Right cardiac atrium (tissue), 5 donors: ENCODE measurements at places on chromosomes 5 and 9. TPM values are rescaled to one million over a fixed set of nuclear protein-coding genes. Genes with fewer than 3 reads are reported as not detected.

The DPP7 gene
- total RNA-seq = 288 TPM

DNA sequence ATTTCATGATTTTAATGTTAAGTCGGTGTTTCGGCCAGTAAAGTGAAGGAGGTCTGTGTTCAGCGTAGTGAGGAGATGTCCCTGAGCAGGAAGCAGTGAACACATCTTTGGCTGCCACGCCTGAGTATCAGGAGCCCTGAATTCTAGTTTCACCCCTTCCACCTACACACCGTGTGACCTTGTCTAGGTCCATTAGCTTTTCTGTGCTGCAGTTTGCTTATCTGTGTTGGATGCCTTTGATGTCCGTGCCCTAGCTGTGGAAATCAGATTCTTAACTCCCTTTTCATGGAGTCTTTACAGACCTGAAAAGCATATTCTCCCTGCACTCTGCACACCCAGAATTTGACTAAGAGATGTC is 601 bp downstream of the FBXO38 start:
- no peak for DNase-seq

The DMRT2 gene
- total RNA-seq = not detected

GRCh38 chr9:35164711-35165110 is 2.9 kb downstream of the UNC13B start:
- DNase-seq = no peak

DNA sequence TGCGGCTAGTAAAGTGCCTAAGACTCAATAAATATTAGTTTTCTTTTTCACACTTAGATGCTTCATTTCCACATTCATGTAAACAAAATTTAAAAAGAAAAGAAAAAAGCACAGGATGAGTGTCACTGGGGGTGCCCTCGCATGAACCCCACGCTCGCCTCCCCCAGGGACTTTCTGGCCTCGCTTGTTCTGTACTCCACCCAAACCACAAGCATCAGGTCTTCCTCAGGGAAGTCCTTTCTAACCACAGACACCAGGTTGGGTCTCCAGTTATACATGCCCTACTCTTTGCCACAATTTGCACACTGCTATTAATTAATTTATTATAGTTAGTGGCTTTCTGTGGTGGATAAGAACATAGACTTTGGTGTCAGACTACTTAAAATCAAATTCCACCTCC is 92.4 kb downstream of the RORB start:
- DNase-seq = no peak

The FOXI1 gene
- total RNA-seq = not detected

DNA sequence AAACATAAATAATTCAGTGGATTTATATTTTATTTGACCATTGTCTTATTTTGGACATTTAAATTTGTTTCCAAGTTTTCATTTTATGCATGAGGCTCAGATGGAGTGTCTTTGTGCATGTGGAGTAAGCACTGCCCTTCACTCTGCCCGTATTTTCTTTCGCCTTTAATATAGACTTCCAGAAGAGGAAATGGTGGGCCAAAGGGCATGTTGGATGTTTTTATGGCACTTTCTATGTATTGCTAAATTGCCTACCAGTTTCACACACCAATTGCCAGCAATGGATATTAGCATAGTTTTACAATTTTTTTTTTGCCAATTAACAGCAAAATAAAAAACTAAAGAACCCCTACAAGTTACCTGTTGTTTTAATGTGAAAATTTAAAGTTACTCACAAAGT is 38.4 kb downstream of the ZSWIM6 start:
- DNase-seq = no peak

- no peak for DNase-seq
Observed at GRCh38 chr5:57804007-57804444, 321.4 kb upstream of the ACTBL2 start.

The HAVCR2 gene
- 5.2 TPM for total RNA-seq

DNA sequence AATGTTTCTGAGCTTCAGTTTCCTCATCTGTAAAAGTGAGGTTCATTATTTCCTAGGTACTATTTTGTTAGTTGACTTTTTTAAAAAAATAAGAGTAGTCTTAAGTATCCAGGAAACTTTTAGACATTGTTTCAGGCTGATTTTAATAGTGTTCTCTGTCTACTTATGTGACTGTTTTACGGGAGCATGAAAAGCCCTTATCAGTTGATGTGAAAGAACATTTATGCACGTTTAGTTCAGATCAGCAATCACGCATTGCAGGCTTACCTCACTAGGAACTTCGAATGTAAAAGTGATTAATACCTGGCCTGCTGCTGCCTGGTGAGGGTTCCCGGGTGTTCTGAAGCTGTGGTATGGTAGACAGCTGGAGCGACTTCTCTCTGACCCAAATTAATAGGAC is 8.1 kb downstream of the SNX18 start:
- DNase-seq = no peak

DNA sequence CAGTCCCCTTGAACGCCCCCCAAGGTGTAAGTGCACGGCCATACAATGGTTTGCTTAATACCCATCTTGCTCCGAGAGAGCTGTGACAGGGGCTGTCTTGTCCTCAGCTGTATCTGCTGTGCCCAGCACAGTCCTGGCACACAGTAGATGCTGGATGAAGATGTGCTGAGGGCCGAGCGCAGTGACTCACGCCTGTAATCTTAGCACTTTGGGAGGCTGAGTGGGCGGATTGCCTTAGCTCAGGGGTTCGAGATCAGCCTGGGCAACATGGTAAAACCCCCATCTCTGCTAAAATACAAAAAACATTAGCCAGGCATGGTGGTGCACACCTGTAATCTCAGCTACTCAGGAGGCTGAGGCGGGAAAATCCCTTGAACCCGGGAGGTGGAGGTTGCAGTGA is 53.6 kb downstream of the C9orf50 start:
- DNase-seq = no peak

DNA sequence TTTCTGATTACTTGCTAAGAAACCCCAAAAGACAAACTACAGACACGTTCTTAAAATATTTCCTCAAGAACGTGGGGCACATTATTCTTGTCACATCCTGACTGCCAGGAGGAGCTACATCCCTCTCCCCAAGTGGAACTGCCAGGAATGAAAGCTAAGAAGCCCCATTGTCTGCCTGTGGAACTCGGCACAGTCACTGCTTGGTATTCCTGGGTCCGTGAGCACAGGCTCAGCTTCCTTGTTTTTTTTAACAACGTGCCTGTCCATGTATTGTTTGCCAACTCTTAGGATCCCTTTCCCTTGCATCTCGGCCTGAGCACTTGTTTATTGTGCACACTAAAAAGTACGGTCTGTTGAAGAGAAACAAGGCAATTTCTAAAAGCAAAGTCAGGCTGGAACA is 47.0 kb upstream of the SELENOP start:
- no peak for DNase-seq

- DNase-seq = no peak
Observed at GRCh38 chr9:85349046-85349445, 392.7 kb downstream of the AGTPBP1 start.

DNA sequence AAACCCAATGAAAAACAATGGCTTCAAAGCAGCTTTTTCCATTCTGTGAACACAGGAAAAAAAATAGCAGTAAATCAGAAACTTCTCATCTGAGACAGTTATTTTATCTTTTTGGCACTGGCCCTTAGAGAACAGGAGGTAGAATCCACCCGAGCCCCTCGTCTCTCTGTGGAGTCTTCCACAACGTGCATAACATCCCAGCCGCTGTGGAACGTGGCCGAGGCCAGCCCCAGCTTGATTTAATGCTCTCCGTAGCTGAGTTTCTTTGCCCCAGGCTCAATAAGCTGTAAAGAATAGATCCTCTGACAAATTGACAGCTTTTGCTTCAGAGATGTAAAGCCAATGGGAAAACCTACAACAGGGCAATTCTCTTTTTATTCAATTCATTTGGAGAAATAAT is 107.9 kb upstream of the DAP start:
- DNase-seq = no peak

DNA sequence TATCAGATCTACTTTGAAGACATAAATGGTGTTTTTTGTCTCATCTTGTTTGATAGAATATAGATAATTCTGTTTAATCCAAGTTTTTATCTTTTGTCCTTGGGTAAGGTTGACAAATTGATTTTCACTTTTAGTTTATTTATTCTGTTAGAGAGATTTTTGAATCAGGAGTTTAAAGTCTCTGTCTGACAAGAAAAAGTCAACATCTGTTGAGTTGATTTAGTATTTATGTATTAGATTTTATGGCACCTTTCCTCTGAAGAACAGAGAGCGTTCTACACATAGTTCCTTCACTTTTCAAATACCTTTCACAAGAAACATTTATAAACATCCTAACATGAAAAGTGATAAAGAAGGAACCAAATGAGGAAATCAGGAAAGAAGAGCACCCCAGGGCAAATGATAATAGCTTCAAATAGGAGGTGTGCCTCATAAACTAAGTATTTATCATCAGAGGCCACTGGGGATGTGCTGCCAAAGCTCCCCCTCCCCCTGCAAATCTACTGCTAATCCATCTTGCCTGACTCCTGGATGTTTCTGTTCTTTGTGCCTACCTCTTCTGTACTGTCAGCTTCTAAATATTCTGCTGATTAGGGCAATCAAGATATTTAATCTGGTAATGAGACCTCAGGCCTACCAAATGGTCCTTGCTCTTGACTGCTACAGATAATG is 457.7 kb upstream of the CHD1 start:
- no peak for DNase-seq

- DNase-seq = no peak
Observed at GRCh38 chr9:83988411-83988810, 7.8 kb downstream of the RMI1 start.

The DRD1 gene
- not detected for total RNA-seq

The CERCAM gene
- 12.8 TPM for total RNA-seq

- no peak for DNase-seq
Observed at GRCh38 chr5:41181691-41182564, 31.4 kb downstream of the C6 start.

DNA sequence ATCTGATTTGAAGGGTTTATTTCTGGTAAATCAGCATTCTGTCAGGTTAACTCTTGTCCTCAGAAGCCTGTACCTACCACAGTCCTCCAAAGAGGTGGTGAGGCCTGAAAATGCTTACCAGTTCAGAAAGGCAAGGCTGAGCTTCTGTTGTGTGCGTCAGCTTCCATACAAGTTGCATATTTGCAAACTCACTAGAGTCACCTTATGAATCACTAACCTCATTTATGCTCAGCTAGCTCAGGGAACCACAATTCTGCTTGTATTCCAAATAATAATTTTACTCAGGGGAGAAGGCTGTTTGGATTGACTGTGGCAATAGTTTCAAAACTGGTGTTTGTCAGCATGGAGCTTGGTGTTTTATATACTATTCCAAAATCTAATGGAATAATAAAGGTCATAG is 355.1 kb upstream of the RFX3 start:
- DNase-seq = no peak

DNA sequence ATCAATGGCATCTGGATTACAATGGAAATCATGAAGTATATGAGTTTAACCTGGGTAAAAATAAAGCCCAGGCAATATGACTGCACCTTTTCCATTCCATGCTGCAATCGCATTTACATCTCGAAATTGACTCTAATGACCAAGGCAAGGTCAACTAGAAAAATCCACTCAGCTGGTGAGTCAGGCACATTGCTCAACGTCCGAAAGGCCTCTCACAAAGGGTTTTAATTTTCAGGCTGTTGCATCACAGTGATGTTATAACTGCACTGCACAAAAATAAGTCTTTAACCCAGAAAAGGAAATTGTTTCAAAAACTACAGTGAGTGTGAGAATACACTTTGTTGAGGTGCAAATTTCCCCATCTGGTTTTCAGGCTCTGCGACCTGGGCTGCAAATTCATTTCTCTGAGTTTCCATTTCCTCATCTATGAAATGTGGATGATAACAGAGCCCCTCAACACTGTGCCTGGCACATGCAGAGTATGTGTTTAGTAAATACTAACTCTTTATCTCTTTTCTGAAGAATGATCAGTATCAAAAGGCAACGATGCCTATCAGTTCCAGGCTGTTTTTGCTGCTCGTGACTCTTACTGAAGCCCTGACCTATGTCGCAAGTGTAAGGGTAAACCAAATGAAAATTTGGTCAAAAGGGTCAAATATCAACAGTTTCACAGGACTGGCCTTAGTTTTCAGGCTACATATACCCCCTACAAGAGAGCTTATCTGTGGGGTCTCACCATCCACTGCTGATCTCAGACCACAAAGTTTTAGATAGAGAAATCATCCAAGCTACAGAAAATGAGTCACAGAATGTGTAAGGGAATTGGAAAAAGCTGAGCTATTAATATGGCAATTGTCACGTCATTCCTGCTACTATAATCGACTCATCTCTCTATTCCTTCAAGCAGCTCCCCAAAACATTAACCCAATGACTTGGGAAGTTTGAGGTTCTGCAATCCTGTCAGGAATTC is 4.1 kb downstream of the NFIL3 start:
- DNase-seq = no peak

GRCh38 chr9:34744295-34745221 is 34.6 kb upstream of the CCL21 start:
- DNase-seq = peak; percentile 65

- no peak for DNase-seq
Observed at GRCh38 chr5:84299959-84300358, 84.7 kb downstream of the EDIL3 start.

GRCh38 chr9:110911659-110912418 is 126.4 kb downstream of the LPAR1 start:
- DNase-seq = no peak

- no peak for DNase-seq
Observed at GRCh38 chr5:66248874-66249273, 104.8 kb downstream of the SREK1 start.

The ANKRD20A1 gene
- total RNA-seq = 7.2 TPM

The SOWAHA gene
- total RNA-seq = 0.11 TPM

- DNase-seq = no peak
Observed at GRCh38 chr9:98255061-98255577, 330 bp downstream of the TBC1D2 start.

GRCh38 chr9:123399803-123400378 is 43.9 kb downstream of the CRB2 start:
- DNase-seq = no peak

The OR1N2 gene
- total RNA-seq = not detected

- no peak for DNase-seq
Observed at GRCh38 chr5:64980176-64980575, 211.4 kb downstream of the CWC27 start.

GRCh38 chr9:16484744-16485143 is 385.7 kb downstream of the BNC2 start:
- no peak for DNase-seq

GRCh38 chr5:95600557-95600956 is 19.3 kb upstream of the GPR150 start:
- no peak for DNase-seq

The THOC3 gene
- 5.9 TPM for total RNA-seq

The SEMA4D gene
- total RNA-seq = 28.3 TPM

GRCh38 chr5:16685069-16685468 is 68.3 kb upstream of the RETREG1 start:
- no peak for DNase-seq

GRCh38 chr5:76283670-76284069 is 119.4 kb upstream of the IQGAP2 start:
- no peak for DNase-seq

The SPINK13 gene
- not detected for total RNA-seq

DNA sequence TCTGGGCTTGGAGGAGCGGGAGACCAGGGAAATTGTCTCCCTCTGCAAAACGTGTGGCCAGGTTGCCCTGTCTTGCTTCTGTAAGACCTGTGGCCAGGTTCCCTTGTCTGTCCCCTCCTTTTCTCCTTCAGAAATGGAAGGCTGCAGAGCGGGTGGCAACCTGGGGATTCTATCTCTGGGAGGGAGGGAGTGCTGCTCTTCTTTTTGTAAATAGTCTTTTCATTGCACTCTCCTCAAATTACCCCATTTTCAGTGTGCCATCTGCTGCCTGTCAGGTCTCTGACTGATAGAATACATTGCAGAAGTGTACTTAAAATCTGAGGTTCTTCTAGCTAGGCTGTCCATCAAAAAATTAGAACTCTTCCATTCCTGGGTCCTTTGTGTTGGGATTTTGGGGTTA is 126.0 kb downstream of the GABRB2 start:
- DNase-seq = no peak
